Esophagus squamous epithelium (tissue), 5 donors: ENCODE measurements at places on chromosomes 1 and 21.

DNA sequence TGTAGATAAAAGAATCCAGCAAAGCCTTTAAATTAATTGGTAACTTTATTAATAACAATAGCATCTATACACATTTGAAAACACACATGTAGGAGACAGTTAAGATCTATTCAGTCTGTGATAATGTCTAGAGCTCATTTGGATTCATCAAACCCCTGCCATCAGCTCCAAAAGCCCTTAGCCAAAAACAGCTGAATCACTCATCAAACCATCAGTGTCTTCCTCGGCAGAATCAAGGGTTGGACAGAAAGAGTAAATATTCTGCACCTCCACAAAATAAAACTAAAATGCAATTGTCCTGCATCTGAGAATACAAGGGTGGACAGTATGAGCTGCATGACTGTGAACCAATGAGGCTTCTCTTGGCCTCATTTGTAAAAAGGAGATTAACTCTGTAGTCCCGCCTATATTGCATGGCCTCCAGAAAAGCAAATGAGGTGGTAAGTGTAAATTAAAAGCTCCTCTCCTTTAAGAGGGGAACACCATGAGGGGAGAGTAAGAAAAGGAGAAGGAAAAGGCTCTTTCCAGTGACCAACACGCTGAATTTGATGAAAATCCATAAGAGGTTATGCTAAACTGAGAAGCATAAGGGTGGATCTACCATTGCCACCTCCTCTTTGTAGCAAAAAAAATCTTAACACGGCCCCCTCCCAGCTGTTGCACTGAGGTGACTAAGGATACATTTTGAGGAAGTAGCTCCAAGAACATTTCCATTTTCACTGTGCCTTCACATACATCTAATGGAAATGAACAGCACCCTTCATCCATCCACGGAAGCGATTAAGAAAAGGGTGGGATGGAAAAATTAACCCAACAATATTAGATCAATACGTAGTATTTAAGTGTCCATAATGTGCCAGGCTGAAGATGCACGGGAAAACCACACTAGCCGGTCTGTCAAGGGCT, 14.7 kb upstream of the BOLA1 start:
- H3K27me3 ChIP-seq, result no peaks in the 10 kb centered on the region
- H3K4me3 ChIP-seq, result peak overlapping the region; percentile 75
- H3K27ac ChIP-seq, result peak overlapping the region; percentile 99
- H3K36me3 ChIP-seq, result no peaks in the 10 kb centered on the region

DNA sequence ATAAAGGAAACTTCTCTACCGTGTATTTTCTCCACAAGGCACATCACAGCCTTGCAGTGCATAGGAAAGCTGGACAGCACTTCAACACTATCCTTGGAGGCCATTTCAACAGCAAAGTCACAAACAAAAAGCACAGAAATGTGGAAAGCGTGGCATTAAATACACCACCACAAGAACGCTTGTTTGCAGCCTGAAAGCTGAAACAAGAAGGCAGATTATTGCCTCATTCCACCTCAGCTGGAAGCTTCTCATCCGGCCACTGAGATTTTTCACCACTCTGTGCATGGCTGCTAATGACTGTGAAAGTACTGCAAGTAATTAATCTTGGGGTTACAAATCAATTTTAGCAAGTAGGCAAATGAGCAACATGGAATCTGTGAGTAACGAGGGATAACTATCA, 50.9 kb upstream of the GALNT2 start:
- peaks cover 4% of the 10 kb centered on the region for H3K4me1 ChIP-seq
- no peak for DNase-seq
- no peaks in the 10 kb centered on the region for H3K27me3 ChIP-seq
- H3K36me3 ChIP-seq, result no peaks in the 10 kb centered on the region

DNA sequence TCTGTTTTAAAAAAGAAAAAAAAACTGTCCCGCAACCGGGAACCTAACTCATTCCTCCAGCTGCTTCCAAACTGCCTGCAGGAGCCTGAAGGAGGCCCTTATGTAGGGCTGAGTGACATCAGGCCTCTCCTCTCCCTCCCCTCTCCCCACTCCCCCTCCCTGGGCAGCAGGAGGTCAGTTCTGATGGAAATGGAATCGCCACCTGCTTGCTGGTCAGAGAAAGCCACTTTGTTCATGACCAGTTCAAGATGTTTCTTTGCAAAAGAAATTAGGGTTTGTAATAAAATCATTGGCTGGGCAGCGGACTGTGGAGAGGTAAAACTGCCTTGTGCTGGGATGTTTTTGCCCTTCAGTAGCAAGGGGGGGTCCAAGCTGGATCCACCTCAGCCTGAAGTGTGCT, at the start of gene MAP1LC3C:
MAP1LC3C (minus strand) TSS at position 73 of the 400 bp plus-strand sequence. CDS start 90 bp downstream, outside the sequence.
- H3K27me3 ChIP-seq, result no peaks in the 10 kb centered on the region
- no peak within 1 kb of the TSS for H3K4me3 ChIP-seq
- peak within 1 kb of the TSS; percentile 14 for H3K27ac ChIP-seq
- H3K36me3 ChIP-seq, result no peaks in the 10 kb centered on the region
- H3K4me1 ChIP-seq, result no peaks in the 10 kb centered on the region

DNA sequence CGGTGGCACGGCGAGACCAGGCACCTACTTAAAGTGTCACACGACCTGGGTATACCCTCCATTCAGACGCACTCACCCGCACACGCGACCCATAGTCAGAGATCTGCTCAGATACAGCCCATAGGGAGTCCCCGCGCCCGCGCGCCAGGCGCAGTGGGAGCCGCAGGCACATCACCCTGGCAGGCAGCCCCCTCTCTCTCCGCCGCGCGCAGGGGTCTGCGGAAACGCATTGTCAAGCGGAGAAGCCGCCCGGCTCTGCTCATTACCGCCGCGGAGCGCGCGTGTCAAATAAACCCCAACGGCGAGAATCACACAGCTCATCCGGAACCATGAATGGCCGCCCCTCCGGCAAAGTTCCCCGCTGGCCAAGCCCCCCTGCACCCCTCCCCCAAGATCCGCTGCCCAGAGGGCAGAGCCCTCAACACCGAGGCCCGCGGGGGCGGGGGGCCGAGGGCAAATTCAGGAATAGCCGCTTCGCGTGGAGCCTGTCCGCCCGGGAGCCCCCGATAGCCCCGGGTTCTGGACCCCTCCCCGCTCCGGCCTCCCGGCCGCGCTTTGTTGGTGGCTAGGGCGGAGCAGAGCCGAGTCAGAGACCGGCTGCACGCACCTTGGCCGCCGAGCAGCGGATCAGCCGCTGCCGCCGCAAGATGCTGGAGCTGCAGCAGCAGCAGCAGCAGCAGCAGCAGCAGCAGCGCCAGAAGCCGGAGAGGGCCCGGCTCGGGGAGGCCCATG, 522 bp downstream of the LRP8 start:
- DNase-seq, result no peak
- peaks cover 18% of the 10 kb centered on the region for H3K4me1 ChIP-seq
- H3K36me3 ChIP-seq, result no peaks in the 10 kb centered on the region

GRCh38 chr1:223245983-223246382, 102.9 kb upstream of the TLR5 start:
- no peaks in the 10 kb centered on the region for H3K27me3 ChIP-seq
- H3K36me3 ChIP-seq, result no peaks in the 10 kb centered on the region
- no peak for DNase-seq

DNA sequence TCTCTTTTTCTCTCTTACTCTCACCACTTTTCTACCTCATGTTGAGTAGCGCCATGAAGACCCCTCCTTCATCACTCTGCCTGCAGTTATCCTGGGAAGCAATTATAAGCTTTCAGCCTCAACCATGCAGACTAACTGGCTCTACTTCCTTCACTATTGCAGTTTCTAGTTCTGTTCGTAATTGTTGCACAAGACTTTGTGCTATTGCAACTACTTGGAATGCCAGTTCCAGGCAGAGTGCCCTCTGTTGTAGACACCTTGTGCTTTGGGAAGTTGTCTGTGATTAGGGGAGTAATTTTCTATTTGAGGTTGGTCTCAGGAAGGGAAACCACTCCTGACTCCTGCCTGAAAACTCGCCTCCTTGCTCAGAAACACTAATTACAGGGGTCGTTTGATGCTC, 19.4 kb downstream of the PGM1 start:
- DNase-seq, result no peak
- H3K4me3 ChIP-seq, result no peak overlapping the region
- no peak overlapping the region for H3K27ac ChIP-seq
- no peaks in the 10 kb centered on the region for H3K4me1 ChIP-seq
- H3K36me3 ChIP-seq, result no peaks in the 10 kb centered on the region

DNA sequence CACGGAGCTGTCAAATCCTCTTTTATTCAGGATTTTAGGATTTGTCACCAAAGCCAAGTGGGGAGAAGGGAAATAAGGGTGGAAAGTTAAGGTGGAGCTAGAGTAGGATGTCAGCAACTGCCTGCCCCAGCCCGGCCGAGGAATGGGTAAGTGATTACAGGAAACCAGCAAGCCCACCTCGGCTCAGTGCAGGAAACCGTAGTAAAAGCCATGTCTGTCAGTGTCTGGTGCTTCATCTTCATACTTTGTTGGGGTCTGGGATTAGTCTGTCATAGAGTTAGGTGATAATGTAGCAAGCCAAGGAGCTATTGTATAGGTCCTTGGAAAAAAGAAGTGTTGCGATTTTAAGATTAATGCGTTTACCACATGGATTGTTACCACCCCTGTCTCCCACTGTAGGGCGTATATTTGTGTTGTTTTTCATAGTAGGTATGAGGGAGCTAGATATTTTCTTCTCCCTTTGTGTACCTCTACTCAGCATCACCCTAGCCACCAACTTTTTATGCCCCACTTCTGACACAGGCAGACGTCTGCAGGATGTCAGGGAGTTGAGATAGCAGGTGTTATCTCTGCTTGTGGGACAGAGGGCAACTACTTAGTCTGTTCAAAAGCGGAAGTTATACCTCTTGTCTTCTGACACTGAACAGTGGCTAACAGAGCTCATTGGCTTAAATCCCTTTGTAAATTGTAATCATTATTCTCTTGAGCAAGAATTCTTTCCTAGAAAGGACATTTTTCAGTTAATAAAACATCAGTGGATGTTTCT, 253.7 kb downstream of the HHAT start:
- H3K36me3 ChIP-seq, result no peaks in the 10 kb centered on the region
- no peak for DNase-seq
- no peaks in the 10 kb centered on the region for H3K4me1 ChIP-seq
- no peaks in the 10 kb centered on the region for H3K27me3 ChIP-seq
- no peak overlapping the region for H3K4me3 ChIP-seq

DNA sequence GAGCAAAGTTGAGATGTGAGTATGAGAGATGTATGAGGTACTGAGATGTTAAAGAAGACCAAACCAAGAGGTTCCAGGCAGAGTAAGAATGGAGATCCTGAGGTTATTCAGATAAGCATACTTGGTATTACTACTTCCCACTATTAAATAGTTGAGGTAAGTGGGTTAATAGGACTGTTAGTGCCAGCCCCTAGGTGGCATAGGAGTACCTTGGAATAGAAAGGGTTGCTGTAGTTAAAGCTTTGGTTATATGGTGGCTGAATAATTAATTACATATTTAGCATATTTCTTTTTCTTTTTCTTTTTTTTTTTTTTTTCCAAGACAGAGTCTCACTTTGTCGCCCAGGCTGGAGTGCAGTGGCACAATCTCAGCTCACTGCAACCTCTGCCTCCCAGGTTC, 397.9 kb upstream of the TMPRSS15 start:
- no peaks in the 10 kb centered on the region for H3K4me1 ChIP-seq
- no peaks in the 10 kb centered on the region for H3K27me3 ChIP-seq
- DNase-seq, result no peak

DNA sequence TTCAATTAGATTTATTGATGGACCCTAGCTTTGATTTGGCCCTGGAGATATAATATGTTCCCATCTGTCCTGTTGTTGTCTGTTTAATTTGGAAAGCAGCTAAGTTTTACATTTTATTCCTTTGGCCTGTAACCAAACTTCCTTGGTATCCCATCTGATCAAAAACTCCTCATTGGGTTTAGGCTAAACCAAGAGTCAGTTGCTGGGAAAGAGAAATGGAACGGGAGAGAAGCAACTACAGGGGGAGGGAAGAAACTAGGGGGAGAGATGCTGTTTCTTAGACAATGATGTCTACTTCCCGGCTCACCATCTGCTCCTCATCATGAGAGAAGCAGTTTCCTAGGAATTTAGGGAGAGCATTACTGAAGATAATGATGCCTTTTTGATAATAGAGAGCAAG, 141.8 kb downstream of the SYT2 start:
- no peaks in the 10 kb centered on the region for H3K27me3 ChIP-seq
- no peak for DNase-seq
- H3K36me3 ChIP-seq, result no peaks in the 10 kb centered on the region
- peaks cover 30% of the 10 kb centered on the region for H3K4me1 ChIP-seq

- DNase-seq, result no peak
- no peaks in the 10 kb centered on the region for H3K36me3 ChIP-seq
- H3K4me1 ChIP-seq, result peaks cover 18% of the 10 kb centered on the region
- no peak overlapping the region for H3K4me3 ChIP-seq
Measured at GRCh38 chr21:42475526-42476387, 20.3 kb downstream of the RSPH1 start.

- no peaks in the 10 kb centered on the region for H3K36me3 ChIP-seq
- H3K4me3 ChIP-seq, result no peak overlapping the region
- no peaks in the 10 kb centered on the region for H3K27me3 ChIP-seq
- no peaks in the 10 kb centered on the region for H3K4me1 ChIP-seq
Measured at GRCh38 chr1:68470388-68470970, 20.7 kb upstream of the RPE65 start.

DNA sequence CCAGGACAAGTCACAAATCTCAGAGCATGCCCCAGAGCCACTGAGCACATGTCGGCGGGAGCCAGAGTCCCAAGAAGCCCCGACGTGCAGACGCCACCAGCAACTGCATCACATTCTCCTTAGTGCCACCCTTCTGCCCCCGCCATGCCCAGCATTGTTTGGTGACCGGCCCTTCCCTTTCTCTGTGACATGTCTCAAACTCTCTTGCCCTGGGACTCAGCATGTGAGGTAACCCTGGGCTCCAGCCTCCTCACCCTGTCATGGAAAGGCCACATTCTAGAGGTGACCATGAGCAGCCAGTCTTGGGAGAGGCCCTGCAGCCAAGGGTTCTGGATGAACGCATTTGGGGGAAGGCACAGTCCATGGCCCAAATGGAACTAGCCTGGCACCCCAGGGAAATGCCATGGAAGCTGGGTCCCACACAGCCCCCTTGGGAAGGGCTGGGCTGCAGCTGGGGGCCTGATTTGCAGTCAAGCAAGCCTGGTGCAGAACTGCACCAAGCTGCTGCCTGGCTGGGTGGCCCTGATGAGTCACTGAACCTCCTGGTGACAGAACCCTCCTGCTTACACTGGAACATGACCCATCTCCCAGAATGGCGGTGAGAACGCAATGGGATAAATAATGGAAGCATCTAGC, 94.4 kb downstream of the ITPKB start:
- peaks cover 54% of the 10 kb centered on the region for H3K4me1 ChIP-seq
- DNase-seq, result no peak
- no peak overlapping the region for H3K4me3 ChIP-seq
- peak overlapping the region; percentile 82 for H3K27ac ChIP-seq
- H3K36me3 ChIP-seq, result peaks cover 26% of the 10 kb centered on the region
- H3K27me3 ChIP-seq, result no peaks in the 10 kb centered on the region
